ENCODE measurements at places on chromosomes 11 and 22.

GRCh38 chr11:111585371-111585770 lies 16.9 kb upstream of the SIK2 start:
- peak; percentile 41 for DNase-seq

DNA sequence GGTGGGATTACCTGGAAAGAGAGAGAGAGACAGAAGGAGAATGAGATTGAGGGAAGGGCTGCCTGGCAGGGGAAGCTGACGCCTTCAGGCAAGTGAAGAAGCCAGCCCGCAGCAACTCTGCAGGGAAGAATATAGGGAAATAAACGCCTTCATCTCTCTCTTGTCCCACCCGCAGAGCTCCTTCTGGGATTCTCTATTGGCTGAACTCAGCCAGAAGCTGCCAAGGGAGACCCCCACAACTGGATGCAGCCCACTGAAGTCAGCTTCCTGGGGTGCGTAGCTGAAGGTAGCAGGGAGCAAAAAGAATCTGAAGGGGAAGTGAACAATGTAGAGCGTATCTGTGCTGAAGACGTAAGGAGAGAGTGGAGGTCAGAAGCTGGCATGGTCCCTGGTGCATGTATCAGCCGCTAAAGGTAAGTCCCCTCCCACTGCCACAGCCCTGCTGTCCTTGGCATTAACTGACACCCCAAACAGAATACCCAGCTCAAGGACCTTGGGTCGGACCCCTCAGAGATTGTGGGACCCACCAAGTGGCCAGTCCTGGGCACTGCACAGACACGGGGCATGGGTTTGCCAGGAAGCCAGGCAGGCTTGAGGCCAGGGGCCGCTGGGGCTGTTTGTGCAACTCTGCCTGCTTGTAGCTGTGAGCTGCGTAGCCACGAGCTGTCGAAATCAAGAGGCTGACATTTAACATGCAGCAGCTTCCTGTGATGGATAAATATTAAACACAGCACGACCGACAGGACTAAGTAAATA lies 469.9 kb downstream of the MN1 start:
- DNase-seq = no peak

DNA sequence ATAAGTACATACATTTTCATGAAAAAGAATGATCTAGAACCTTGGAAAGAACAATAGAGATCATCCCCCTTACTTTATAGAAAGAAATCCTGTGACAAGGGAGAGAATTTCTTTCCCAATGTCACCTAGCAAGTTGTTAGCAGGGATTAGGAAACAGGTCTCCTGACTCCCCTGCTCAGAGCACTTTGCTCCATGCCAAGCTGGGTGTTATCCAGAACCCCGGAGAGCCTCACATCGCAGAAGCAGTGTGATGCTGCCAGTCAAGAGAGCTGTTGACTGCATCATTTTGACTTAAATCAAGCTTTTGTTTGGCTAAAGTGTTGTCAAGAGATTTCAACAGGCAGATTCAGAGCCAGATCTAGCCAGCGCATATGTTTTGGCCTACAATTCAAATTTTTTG lies 3.6 kb upstream of the RRAS2 start:
- no peak for DNase-seq

DNA sequence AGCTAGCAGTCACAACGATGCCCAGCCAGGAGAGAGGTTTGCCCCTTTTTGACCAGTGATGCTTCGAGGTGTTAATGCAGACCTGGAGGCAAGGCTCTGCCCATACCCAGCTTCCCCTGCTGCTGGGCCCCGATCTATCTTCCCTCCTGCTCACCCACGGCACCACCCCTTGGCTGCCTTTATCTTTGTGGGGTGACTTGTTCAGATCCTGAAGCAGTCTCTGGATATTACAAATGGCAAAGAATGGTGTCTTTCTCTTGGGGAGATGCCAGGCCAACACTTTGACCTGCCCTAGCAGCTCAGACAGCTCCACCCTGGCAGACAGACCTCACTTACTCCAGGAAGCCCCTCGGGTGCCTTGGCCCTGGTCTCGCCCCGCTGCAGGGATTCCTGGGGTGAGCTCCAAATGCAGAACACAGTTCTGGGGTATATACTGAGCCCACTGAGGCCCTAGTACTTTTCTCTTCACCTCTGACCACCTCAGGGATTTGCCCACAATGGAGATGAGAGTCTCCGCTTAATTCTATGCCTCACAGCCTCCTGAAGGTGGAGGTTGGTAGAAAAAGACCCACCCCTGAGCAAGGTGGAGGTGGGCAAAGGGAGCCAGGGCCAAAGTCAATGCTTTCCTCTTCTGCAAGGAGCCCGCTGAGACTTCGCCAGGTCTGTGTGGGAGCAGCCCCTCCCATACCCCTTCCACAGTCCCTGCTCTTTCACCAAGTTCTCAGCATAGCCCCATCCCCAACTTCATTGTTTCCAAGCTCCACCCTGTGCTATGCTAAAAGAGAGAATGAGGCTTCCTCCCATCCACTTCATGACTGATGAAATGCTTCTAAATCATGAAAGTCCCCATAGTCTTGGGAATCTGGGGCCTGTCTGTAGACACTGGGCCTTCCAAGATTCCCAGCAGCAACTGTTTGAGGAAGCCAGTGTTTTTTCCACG lies 11.1 kb upstream of the ST3GAL4 start:
- DNase-seq = no peak

DNA sequence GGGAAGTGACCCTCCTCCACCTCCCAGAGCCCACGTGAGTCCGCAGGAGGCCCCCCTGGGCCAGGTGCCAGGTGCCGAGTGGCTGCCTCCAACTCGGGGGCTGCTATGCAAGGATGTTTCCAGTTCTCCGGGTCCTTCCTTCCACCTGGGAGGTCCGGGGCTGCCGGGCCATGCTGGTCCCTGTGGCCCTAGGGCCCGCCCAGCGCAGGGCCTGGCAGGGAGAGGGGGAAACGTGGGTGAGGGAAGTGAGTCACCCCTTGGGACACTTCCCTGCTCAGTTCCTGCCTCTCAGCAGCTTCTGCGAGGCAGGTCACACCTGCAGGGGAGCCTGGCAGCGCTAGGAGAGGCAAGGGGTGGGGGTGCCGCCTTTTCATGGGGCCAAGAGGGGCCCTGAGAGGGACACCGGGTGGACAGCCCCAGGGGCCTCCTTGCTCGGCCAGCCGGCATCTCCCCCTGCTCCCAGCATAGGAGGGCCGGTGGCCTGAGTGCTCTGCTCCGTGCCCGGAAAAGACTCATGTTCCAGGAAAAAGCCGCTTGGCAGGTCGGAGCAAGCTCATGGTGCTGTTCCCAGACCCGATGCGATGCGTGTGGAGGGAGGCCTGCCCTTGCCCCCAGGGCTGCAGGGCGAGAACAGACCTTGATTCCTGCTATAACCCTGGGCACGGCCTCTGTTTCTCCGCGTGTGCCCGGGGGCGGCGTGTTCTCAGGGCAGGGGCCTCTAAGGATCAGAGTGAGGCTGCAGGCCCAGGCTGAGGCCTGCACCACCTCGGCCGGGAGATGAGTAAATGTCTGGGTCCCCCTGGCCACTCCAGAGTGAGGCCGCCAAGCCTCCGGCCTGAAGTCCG lies 30.3 kb upstream of the WNT7B start:
- DNase-seq = peak; percentile 75

GRCh38 chr11:36469881-36470802 lies 39.9 kb downstream of the TRAF6 start:
- DNase-seq = no peak

DNA sequence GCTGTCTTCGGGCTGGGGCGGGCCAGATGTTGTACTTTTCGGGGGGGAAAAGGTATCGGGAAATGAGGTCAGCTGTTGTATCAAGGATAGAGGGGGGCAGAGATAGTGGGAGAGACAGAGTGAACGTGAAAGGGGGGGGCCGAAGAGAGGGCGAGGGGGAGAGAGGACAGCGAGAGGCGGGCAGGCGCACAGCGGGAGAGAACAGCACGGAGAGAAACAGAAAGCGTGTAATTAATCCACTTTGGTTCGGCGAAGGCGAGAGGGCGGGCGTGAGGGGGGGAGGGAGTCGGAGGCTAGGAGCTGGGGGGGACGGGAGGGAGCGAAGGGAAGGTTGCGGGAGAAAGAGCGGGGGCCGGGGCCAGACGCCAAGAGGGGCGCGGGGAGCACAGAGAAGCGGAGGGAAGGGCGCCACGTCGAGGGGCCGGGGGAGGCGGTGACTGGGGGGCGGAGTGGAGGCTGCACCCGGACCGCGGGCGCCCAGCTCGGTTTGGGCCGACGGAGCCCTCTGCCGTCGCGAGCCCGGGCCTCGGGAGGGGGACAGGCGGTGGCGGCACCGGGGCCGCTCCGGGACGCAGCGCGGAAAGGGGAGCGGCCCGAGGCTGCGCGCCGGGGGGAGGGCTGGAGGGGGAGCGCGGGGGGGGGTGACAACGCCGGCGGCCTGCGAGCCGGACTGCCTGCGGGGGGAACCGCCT lies 612 bp downstream of the IGF2 start:
- no peak for DNase-seq

GRCh38 chr11:47411884-47412746 lies 3.7 kb downstream of the SLC39A13 start:
- DNase-seq = peak; percentile 74

DNA sequence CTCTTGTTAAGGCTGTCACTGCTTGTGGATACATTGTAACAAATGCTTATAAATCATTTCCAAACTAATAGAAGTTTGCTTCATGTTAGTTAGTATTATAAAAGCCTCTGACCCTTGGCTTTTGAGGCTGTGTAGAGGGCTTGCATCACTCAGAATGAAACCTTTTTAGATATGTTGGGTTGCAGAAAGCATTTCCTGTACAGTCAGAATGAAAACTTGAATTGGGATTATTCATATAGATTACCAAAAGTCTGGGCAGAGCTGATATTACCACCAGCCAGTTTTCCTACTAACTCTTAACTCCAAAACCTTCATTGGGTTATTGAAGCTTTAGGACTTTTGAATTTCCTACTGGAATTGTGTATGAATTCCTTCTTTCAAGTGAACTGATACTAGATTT lies 12.0 kb downstream of the KMT2A start:
- DNase-seq = no peak

DNA sequence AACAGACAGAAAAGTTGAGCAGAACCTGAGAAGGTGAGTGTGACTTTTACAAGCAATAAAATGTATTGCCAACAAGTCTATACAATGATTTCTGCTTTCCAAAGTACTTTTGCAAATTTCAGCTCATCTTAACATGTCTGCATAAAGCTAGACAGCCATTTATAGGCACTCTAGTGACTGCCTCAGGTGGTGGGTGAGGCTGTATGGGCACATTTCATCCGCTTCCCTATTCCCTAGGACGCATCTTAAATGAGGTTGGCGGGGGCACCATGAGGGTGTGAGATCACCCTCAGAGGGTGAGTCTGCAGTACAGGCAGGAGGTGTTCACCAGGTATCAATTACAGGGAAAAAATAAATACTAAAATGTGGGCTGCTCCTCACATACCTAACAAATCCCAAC lies 110.1 kb downstream of the ETS1 start:
- DNase-seq = no peak

DNA sequence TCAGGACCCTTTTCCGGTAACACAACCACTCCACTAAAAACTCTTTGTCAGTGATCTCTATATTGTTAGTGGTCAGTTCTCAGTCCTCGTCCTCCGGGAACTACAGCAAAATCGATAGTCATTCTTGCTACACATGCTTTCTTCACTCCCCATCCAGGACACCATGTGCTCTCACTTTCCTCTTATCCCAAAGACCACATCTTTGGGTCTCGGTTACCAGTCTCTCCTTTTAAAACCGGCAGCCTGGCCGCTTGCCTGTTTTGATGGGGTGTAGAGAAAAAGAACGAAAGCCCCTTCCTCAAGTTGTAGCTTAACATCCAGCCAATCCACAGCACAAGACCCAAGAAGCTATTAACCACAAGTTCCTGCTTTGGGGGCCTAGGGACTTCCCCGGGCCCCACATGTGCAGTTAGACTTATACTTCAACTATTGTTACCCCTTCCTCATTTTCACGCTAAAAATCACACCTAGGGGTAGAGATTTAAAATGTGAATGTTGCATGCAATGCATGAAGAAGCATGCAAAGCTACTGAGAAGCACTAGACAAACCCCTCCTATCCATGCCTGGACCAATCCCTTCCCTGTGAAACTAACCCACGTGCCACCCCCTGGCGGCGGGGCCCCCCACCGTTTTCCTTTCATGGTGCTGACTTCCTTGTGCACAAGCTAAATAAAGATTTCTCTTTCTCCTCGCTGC lies 1.5 kb upstream of the TOLLIP start:
- DNase-seq = peak; percentile 41

DNA sequence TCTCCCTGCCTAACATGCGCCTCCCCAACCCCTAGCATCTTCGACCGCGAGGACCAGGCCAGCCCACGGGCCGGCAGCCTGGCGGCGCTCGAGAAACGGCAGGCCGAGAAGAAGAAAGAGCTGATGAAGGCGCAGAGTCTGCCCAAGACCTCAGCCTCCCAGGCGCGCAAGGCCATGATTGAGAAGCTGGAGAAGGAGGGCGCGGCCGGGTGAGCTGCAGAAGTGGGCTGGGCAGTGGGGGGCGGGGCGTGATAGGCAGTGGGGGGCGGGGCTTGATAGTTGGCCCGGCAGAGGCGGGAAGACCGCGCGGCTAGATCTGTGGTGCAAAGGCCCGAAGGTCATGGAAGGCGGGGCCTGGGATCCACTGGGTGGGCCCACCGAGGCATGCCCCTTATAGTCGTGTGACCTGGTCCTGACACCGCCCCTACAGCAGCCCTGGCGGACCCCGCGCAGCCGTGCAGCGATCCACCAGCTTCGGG lies 8.7 kb downstream of the SELENOM start:
- no peak for DNase-seq

GRCh38 chr11:78050964-78051831 lies 12.5 kb upstream of the THRSP start:
- no peak for DNase-seq

DNA sequence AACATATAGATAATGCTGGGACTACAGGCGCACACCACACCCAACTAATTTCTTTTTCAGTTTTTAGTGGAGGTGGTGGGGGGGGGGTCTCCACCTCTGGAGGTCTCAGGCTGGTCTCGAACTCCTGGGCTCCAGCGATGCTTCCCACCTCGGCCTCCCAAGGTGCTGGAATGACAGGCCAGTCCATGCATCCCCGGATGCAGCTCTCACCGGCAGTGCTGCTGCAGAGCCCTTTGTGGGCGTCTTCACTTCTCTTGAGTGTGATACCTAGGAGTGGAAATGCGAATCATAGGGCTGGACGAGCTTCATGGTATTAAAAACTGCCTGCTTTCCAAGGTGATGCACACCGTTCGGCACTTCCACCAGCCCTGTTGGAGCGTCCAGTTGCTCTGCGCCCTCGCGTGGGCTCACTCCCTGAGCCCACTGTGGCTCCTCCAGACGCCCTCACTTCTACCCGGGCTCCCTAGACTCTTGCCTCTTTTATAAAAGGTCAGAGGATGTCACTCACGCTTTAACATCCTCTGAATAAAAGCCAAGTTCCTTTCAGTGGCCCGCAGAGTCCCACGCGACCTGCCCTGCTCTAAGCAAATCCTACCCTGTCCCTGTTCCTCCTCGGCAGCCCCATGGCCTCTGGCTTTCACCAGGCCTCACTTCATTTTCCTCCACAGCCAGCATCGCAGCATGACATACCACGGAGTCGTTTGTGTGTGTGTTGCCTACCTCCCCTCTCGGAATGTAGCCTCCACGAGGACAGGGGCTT lies 837 bp upstream of the BID start:
- DNase-seq = peak; percentile 24

DNA sequence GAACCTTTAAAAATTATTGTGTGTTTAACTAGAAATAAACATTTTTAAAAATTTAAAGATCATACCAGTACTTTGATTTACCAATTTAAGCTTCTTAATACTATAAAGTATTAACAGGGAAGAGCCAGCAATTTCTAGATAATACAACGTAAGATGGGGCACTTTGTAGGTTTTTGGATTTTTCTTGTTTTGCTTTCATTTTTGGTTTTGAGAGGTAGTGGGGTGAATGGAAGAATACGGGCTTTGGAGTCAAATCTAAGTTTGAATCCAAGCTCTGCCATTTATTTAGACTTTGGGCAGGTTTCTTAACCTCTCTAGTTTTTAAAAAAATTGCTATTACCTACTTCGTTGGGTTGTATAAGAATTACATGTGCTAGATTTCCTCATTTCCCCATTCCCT lies 44.9 kb downstream of the CSTPP1 start:
- peak; percentile 20 for DNase-seq

Measured in inflammatory macrophage treated with lipopolysaccharide for 1 hour (primary cell).